ENCODE measurements at places on chromosomes 16 and 17. TPM values are rescaled to one million over a fixed set of nuclear protein-coding genes. Genes with fewer than 3 reads are reported as not detected.

GRCh38 chr17:48546924-48547807 is 2.3 kb upstream of the HOXB2 start:
- DNase-seq, result no peak

- no peak for DNase-seq
These were observed 1.1 kb downstream of the CCL3 start for GRCh38 chr17:36088670-36089338.

GRCh38 chr17:57160624-57161023 is 75.6 kb downstream of the AKAP1 start:
- no peak for DNase-seq

- DNase-seq, result no peak
These were observed 529.7 kb downstream of the WWOX start for GRCh38 chr16:78629173-78629572.

The SLC16A13 gene
- total RNA-seq, result 0.48 TPM

DNA sequence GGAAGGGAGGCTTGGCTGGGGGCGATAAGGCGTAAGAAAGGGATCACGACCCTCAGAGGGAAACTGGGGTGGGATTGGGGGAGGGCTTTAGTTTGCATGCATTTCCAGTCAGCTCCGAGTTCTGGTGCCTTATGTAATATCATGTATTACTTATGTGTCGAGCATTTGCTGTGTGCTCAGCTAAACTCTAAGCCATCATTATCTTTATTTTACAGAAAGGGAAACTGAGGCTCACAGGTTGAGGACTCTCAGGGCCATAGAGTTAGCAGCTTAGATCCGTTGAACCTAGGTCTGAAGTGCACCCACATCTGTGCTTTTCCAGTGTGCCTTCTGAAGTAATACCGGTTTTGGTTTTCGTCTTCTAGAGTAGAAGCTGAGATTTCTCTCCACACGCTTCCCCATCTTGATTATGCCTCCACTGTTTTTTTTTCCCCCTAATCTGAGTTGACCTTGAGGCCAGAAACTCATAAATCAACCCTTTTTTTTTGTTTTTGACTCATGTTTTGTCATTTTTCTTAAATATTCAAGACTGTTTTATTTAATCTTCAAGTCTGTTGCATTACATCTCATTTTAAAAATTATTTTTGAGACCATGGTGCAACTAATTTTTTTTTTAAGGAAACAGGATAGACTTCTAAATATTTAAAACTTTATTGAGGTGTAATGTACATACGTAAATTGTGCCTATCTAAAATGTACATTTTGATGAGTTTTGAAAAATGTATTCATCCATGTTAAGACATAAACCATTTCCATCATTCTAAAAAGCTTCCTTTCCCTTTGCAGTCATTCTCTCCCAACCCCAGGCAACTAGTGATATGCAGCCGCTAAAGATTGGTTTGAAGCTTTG is 741 bp downstream of the CYB5B start:
- DNase-seq, result no peak
